ENCODE measurements at places on chromosomes 6 and 20.

- DNase-seq, result no peak
These were observed 6.4 kb downstream of the EYA4 start for GRCh38 chr6:133247581-133247980.

GRCh38 chr20:17749978-17750721, 50.4 kb downstream of the BANF2 start:
- DNase-seq, result peak; percentile 7

GRCh38 chr6:90406957-90407356, 110.3 kb upstream of the BACH2 start:
- no peak for DNase-seq

DNA sequence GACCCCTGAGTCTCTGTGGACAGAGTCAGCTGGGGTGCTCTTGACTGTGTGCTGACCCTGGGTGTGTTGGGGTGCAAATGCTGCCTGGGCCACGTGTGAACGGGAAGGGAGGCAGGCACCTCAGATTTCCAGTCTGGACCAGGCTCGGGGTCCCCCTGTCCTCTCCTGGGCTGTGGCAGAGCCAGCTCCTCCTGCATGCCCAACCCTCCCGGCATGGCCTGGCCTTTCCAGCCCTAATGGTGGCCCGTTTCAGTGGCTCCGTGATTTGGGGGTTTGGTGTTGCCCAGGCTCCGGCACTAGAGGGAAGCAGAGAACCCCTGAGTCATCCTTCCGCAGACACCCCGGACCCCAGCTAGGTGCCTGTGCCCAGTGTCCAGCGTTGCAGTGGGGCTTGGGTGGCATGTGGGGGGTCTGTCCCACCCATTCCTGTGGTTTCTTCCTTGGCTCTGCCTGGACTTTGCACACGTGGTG, 9.1 kb downstream of the RBM38 start:
- DNase-seq, result no peak

DNA sequence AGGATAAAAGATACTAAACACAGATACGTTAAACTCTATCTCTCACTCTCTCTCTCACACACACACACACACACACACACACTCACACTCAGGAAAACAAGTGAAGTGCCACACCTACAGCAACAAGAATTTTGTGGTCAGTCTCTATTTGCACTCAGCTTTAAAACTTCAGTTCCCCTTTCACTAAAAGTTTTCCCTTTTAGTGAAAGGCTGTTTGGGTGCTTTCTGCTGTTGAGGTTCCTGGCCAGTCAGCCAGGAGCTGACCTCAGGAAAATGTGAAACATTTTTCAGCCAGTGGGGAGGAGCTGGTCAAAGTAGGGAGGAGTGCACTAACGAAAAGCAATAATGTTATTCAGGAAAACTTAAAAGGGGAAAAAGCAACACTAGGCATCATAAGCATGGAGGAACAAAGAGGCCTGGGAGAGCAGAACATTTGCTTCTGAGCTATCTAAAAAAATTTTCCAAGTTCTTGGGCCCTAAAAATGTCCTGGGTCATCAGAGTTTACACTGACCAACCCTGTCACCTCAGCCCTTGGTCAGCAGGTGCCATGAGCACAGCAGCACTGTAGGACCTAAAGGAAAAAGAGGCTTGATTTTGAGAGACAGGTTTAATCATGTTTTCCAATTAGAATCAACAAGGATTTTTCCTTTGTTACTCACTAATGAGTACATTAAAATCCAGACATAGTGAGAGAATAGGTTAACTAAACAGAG, 30.7 kb upstream of the NT5E start:
- no peak for DNase-seq

GRCh38 chr6:24859132-24859531, 60.4 kb upstream of the ARMH2 start:
- DNase-seq, result peak; percentile 24

GRCh38 chr6:75563032-75563431, 38.6 kb upstream of the SENP6 start:
- DNase-seq, result peak; percentile 39

DNA sequence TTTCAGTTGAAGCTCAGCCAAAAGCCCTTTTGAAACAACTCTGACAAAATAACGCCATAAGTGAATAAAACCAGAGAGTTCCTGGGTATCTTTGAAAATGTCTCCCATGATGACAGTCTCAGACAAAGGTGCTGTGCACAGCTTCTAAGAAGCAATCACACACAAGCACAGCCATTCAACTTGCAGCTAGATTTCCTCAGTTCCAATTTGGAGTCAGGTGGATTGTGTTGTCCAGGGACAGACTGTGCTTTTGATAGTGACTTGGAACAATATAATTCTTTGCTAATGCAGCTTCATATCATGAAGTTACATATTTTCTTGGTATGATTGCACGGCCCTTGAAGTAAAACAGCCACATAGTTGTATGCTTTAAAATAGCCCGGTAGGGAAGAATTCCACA, 105.6 kb downstream of the FARS2 start:
- DNase-seq, result no peak

- DNase-seq, result no peak
These were observed 82.0 kb downstream of the PKIB start for GRCh38 chr6:122692175-122692598.

Measured in suppressor macrophage treated with lipopolysaccharide for 1 hour (primary cell).